AG04449 (cell line): ENCODE measurements at places on chromosomes 16 and 17.

DNA sequence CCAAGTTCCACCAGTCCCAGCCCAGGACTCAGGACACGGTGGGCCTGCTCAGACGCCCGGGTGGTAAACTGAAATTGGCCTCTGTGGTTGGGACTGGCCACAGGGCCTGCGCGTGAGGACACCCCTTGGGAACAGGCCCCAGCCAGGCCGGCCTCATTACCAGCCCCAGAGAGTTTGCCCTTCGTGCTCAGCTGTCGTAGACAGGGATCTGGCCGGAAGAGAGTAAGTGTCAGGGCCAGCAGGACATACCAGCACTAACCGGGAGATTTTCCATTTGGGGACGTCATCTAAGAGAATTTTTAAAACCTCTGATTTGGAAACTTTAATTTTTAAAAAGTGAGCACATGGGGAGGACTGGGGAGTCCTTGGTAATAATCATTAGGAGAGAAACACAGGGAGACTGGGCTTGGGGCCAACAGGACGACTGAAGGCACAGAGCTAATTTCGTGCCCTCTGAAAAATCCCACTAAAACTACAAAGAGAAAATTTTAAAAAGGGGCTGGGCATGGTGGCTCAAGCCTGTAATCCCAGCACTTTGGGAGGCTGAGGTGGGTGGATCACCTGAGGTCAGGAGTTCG, 2.4 kb upstream of the RBFOX3 start:
- DNase-seq = no peak

DNA sequence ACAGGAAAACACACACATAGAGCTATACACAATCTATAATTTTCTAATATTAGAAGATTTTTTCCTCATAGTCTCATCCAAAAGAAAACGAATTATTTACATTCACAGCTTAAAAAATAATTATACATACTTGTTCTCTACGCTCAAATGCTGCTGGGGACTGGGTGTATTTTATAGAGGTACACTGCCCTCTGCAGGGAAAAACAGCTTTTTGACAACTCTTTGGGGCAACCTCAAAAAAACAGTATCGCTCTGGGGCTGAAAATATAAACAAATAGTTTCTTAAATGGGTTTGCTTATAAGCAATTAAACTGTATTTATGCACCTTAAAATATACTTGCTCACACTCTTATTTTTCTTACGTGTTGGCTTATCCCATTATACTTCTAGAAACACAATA, 261.8 kb upstream of the PSMD7 start:
- DNase-seq = no peak

- DNase-seq = no peak
Measured at GRCh38 chr17:28773736-28774135, 29.9 kb downstream of the TRAF4 start.

DNA sequence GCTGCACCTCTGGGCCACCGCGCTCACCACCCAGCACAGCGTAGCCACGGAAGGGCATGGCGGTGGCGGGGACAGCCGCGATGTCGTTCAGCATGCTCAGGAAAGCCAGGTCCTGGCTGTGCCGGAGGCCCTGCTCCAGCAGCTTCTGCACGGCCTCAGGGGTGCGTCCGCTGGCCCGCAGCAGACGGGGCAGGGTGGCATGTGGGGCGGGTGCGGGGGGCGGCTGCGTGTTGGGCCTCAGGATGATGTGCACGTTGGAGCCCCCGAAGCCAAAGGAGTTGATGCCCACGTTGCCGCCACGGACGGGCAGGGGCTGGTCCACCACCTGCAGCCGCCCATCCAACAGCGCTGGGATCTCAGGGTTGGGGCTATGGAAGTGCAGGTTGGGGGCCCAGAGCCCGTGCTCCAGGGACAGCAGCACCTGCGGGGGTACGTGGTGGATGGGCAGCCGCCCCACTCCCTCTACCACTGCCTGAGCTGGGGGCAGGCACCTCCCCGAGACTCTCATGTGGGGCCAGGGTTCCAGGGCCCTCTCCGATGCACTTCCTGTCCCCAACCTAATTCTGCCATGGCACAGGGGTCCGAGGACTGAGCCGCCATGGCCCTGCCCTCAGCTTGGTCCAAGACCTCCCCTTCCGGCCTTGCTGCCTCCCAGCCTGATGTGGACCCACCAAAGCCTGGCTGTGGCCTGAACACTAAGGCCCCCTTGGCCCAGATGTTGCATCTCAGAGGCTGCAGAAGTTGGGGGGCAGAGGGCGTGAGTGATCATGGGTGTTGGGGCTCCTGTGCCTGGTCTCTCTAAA, 6.6 kb downstream of the FASN start:
- no peak for DNase-seq

DNA sequence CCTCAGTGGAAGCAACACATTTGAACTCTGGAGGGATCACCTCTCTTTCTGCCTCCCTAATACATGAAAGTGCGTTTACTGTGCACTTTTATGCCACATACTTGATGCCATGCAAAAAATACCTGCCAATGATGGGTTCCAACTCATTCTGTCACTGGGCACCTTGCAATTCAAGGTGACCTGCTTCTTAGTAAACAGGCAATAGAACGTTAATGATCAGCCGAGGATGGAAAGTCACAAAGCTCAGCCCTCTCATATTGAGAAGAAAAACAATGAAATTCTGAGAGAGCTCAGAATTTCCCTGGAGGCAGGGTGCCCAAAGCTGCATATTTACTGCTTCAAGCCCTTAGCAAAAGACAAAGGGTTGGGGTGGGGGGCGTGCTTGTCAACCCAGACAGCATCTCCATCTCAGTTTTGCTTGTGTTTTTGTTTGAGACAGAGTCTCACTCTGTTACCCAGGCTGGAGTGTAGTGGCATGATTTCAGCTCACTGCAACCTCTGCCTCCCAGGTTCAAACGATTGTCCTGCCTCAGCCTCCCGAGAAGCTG, 23.2 kb downstream of the LITAF start:
- DNase-seq = no peak

DNA sequence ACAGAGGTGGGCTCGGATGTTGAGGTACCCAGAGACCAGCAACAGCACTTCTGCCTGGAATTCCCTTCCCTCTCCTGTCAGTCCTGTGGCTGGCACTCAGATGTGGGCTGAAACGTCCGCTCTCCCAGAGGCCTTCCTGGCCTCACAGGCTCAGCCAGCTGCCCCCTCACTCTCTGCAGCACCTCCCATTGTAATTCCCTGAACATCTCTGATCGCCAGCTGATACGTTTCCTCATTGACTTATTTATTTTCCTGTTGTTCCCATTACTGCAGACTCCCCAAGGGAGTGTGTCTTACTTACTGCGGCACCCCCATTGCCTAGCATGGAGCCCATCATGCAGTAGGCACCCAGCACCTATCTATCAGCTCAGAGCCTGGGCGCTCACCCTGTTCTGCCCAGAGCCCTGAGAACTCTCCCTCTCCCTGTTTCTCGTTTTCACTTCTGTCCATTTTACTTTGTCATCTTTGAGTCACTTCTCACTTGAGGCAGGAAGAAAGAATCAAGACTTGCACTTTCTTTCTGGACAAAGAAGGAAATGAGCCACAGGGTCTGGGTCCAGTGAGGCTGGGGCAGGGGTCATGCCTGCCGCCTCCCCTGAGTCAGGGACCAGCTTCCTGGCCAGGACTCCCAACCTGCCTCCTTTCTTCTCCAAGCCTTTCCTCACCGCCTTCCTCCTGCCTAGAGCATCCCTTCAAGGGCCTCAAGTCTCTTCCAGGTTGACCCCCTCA, 10.2 kb downstream of the CDH5 start:
- DNase-seq = no peak

DNA sequence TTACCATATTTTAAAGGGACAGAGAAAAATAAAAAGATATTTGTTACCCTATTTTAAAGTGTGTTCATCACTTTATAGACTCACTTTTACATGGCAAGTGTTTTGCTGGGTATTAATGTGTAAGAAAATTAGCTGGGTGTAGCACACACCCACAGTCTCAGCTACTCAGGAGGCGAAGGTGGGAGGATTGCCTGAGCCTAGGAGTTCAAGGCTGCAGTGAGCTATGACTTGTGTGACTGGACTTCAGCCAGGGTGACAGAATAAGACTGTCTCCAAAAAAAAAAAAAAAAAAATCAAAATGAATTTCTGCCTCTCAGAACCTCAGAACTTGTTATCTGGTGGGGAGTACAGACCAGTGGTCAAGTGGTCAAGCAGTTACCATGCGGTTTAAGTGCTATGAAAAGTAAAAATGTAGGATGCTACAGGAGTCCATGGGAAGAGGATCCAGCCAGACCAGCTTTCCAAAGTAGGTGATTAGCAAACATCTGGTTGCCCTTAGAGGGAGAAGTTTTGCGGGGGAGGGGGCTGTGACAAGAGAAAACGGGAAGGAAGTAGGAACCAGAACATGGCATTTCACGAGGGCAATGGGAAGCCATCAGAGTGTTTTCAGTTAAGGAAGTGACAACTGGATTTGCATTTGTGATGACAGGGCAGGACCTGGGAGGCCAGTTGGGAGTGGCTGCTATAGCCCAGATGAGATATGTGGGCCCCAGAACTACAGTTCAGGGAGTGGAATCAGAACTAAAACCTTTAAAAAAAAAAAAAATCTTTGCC, 13.9 kb downstream of the CNEP1R1 start:
- no peak for DNase-seq

- no peak for DNase-seq
Measured at GRCh38 chr17:48542114-48542656, 2.7 kb downstream of the HOXB2 start.

DNA sequence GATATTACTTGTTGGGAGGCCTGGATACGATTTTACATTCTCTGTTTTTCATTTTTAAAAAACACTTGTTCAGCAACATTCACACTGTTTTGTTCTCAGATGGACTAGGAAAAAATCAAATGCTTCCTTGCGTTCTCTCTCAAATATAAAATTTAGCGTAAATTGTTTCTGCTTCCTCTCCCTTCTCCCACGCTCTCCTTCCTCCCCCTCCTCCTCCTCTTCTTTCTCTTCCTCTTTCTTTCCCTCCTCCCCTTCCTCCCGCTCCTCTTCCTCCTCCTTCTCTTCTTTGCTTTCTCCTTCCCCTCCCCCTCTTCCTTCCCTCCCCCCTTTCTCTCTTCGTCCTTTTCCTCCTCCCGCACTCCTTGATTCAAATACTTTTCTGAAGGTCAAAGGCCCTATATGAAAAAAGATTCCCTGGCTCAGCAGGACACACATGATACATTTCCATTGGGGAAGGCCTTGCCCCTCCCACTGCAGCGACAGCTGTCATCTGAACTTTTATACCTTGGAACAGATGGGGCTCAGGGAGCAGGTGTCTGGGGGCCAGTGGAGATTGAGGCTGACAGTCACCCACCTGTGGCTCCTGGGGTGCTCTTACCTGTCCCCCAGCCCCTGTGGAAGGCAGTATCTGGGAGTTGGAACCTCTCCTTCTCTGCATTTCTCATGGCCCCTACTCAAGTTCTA, 99.4 kb upstream of the SDK2 start:
- DNase-seq = no peak

DNA sequence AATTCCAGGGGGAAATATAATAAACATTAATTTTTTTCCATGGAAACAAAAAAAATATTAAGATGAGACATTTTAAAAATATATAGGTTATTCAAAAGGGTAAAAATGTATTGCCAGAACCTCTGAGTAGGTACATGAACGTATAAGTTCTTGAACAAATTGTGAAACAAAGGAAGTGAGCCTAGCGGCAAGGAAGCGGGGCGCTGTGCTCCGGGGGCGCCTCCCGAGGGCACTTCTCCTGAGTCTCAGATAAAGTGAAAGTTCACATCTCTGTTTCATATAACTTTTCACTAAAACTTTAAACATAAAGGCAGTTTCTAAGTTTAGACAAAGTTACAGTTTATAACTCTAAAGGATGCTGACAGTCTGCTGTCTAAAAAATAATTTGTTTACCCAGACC, 52.3 kb downstream of the TNRC6C start:
- no peak for DNase-seq

DNA sequence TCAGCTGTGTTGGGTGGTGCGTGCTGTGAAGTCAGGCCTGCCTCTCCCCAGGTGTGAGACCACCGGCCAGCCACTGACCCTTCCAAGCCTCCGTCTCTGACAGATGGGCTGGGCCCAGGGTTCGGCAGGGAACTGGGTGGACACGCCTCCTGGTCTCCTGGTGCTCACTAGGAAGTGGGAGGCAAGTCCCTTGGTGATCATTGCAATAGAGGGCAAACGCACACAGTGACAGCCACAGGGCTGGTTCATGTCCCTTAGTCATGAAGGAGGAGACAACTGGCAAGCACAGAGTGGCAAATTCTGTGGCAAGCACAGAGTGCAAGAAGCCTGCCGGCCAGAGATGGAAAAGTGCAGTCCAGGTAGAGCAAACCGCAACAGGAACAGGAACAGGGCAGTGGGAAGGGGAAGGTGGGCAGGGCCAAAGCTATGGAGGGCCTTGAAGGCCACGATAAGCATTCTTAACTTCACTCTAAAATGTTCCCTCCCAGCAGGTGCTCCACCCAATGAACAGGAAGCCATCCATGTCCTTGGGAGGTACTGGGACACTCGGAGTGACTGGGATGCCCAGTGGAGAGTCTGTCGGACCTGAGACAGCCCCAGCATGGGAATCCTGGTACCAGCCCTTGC, 21.9 kb downstream of the USP7 start:
- no peak for DNase-seq

DNA sequence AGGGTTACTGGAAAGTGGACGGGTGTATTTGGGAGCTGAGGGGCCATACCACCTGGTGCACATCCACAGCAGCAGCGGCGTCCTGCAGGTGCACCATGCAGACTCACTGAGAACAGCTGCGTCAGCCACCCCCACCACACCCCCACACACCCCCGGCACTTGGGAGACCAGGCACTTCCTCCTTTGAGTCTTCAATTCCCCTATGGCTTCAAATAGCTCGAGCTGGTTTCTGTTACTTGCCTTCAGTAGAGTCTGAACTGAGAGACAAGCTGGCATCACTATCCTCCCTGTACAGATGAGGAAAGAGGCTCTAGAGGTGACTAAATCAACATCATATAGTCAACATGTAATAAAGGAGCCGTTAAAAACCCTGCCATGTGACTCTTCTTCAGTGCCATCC, 15.4 kb downstream of the CUEDC1 start:
- no peak for DNase-seq

DNA sequence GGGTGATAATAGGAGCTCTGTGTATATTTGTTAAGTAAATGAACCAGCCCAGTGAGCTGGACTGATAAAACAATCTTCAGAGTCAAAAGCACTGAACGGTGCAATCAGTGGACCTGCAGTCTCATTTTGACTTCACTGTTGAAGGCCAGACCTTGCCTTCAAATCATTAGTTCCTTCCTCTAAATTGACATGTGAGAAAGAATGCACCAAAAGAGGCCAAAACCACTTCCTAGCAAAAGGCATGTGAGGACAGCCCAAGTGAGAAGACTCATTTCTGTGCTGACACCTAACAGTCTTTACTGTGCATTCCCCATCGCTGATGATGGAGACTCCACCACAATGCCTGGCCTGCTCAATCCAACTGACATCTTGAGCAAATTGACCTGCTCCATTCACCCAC, 10.6 kb downstream of the GTF3C1 start:
- DNase-seq = no peak

DNA sequence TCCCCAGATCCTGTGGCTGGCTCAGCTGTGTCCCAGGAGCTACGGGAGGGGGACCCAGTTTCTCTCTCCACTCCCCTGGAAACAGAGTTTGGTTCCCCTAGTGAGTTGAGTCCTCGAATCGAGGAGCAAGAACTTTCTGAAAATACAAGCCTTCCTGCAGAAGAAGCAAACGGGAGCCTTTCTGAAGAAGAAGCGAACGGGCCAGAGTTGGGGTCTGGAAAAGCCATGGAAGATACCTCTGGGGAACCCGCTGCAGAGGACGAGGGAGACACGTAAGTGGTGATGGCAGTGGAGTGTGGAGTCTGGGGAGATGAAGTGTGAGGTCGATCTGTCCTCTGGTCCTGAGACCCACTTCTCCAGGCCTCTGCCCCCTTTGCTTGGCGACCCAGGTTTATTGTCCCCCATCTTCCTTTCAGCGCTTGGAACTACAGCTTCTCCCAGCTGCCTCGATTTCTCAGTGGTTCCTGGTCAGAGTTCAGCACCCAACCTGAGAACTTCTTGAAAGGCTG, 585 bp downstream of the WRAP53 start:
- no peak for DNase-seq
